ENCODE measurements at places on chromosomes 5 and 9.

DNA sequence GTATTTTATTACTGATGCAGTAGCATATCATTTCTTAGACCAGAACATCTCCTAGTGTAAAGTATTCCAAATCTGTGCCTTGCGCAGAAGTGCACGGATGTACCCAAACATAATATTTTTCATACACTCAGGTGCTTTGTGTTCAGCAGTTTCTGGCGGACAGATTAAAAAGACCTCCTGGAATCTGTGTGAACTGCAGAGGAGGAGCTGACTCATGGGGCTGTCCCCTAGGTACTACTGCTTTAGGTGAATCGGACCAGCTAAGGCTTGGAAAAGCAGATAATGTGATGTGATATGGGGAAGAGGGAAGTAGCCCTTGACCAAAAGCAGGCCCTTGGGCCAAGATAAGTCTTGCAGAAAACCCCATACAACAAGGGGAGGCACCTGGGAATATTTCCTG, 310.1 kb downstream of the PLK2 start:
- no peak for DNase-seq

DNA sequence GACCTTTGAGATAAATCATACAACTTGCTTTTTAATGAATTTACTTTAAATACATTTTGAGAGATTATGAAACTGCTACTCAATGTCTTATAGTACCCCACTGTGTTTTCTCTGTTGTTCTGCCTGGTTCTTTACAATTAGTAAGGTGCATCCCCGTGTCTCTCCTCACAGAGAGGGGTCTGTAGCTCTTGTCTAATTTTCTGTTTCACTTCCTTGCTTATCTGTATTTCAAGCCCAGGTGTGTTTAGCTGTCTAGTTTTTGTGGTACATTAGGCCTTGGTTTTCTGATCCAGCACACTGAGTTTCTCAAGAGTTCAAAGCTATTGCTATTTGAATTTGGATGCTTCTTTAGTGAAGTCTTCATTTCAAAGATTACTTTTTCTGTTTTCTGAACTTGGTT, 105.1 kb downstream of the MAST4 start:
- DNase-seq, result no peak

DNA sequence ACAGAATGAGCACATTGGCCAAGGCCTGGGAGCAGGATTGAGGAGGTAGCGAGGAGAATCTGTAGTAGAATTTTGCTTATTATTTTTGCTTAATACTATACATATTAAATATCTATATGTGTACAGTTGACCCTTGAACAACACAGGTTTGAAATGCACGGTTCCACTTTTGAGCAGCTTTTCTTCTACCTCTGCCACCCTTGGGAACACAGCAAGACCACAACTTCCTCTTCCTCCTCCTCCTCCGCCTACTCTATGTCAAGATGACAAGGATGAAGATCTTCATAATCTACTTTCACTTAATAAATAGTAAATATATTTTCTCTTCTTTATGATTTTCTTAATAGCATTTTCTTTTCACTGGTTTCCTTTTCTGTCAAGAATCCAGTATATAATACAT, 541.4 kb downstream of the KCTD16 start:
- DNase-seq, result no peak

- DNase-seq, result no peak
These were observed 14.1 kb upstream of the MAP1B start for GRCh38 chr5:72093217-72093616.

DNA sequence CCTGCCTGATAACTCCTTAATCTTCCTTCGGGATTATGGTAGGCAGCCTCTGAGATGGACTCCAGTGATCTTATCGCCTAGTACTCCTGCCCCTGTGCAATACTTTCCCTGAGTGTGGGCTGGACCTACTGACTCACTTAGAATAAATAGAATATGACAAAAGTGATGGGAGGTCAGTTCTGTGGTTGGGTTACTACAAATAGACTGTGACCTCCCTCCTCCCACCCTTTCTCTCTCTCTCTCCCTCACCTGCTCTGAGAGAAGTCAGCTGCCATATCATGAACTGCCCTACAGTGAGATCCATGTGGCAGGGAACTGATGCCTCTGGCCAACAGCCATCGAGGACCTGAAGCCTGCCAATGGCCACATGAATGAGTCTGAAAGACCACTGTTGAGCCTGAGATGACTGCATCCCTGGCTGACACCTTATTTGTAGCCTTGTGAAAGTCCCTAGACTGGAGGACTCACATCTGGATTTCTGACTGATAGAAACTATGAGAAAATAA, 31.7 kb downstream of the NRG2 start:
- no peak for DNase-seq

GRCh38 chr9:108296056-108296455, 559.7 kb downstream of the ACTL7B start:
- no peak for DNase-seq

GRCh38 chr5:137207023-137207760, 291.9 kb downstream of the SPOCK1 start:
- no peak for DNase-seq

- no peak for DNase-seq
These were observed 789 bp downstream of the SEMA6A start for GRCh38 chr5:116573702-116574366.

GRCh38 chr5:95734187-95734586, 3.1 kb downstream of the RHOBTB3 start:
- DNase-seq, result no peak

DNA sequence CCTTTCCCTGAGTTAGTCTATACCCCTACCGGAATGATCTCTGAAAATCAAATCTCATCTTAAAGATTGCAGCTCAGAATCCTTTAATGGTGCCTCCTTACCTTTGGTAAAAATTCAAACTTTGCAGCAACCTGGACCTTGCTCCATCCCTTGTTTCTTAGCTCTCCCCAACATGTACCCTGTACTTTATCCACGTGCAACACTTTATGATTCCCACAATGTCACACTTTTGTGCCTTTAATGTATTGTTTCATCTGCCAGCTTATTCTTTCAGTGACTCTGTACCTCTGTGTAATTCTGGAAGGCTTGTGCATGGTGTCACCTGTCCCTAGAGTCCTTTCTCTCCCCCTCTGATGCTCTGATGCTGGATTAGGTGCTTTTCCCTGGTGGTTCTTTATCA, 9.5 kb downstream of the ACO1 start:
- no peak for DNase-seq

- no peak for DNase-seq
These were observed 517.3 kb upstream of the RORB start for GRCh38 chr9:73979894-73980264.

GRCh38 chr5:2482778-2483177, 268.7 kb downstream of the IRX2 start:
- DNase-seq, result no peak

GRCh38 chr5:87195616-87196015, 72.1 kb upstream of the RASA1 start:
- no peak for DNase-seq

GRCh38 chr5:72788866-72789505, 27.5 kb upstream of the TNPO1 start:
- DNase-seq, result no peak

GRCh38 chr9:76798527-76798926, 34.3 kb downstream of the PCA3 start:
- DNase-seq, result no peak

GRCh38 chr5:10635867-10636350, 72.0 kb downstream of the ANKRD33B start:
- DNase-seq, result no peak

GRCh38 chr5:88833371-88834130, 49.4 kb downstream of the MEF2C start:
- DNase-seq, result no peak

DNA sequence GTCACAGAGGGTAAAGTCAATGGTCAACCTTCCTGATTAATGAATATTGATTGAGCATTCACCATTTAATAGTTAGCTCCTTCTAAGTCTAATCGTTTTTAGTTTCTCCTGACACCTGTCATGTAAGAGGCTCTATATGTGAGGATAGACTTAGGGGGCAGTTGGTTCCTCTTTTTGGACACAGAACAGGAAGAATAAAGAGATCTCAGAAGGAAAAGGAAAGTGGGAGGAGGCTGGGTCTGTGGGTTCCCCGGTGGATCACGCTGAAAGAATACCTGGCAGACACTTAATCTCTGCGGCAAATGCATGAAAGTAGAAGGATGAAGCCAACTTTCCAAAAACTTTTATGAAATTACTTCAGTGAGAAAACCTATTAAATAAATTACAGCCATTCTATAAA, 98.4 kb downstream of the PDE4D start:
- DNase-seq, result no peak

DNA sequence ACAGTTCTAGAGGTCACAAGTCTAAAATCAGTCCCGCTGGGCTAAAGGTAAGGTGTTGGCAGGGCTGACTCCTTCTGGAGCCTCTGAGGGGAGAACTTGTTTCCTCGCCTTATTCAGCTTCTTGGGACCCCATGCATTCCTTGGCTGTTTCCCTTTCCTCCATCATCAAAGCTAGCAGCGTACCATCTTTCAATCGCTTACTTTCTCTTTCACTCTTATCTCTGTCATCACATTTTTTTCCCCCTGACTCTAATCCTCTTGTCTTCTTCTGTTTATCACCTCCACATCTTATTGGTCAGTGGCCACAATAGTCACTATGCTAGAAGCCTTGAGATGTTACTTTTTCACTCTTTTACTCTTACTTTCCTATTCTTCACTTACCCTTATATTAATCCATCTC, 72.5 kb upstream of the SPEF2 start:
- no peak for DNase-seq

DNA sequence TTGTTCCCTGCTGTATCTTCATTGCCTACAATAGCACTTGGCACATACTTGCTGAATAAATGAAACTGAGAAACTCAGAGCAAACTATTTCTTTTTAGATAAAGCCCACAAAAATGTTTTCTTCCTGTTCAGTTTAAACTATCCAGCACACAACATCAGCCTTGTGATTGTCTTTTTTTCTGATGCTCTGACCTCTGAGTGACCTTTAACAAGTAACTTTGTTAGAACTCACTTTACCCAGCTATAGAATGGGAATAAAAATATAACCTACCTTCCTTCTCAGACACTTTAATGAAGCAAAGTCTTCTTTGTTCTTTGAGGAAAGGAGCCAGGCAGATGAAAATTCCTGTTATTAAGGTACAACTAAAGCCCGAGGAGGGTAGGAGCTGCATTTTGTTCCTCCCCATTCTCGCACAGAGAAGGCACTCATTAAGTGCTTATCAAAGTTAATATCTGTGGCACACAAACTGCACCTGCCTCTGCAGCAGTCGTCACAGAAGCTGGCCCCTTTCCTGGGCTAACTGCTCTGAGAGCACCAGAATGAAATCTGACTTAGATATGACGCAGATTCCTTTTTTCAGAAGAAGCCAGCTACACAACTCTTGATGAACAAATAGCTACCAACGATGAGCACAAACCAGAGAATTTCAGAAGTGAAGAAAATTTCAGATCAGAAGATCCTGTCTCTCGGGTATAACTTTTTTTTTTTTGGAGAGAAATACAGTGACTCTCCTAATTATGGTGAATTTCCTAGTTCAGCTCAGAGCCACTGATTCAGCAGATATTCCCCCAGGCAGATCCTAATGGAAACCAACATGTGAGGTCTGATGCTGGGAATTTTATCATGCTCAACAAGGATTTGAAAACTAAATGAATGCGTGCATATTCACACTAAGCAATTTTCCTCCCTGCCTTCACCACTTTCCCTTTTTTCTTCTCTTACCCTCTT, 31.0 kb upstream of the NR3C1 start:
- DNase-seq, result no peak

DNA sequence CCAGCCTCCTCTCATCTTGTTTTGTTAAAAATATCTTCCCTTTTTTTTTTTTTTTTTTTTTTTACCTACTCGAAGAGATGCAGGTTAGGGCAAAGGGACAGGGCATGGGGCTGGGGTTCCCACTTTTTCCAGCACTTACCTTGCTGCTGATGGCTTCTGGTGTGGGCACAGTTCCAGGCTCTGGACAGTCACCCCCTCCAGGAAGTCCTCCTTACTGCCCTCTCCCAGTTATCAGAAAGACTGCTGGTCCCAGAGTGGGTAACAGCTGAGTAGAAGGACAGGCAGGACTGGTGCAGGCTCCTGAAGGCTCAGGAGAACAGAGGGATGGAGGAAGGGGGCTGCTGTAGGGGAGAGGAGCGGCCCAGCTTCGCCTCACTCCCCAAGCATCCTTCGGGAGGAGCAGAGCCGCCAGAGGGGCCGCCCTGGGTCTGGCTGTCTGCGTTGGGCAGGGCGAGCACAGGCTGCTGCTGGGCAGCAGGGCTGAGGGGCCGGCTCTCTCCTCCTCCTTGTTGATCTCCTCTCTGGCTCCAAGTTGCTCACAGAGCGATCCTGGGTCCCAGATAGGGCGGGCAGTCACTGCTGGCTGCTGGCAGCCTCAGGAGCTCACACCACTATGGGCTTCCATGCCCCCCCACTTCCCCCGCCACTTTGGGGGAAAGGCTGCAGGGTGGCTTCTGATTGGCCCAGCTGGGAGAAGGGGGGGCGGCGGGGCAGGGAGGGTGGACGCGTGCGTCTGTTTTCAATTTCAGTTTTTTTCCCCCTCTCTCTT, at the start of gene PDGFRB:
TSS of gene PDGFRB (minus strand) at position 588 of the 769 bp plus-strand sequence. CDS start 18,798 bp downstream, outside the sequence.
- no peak for DNase-seq

DNA sequence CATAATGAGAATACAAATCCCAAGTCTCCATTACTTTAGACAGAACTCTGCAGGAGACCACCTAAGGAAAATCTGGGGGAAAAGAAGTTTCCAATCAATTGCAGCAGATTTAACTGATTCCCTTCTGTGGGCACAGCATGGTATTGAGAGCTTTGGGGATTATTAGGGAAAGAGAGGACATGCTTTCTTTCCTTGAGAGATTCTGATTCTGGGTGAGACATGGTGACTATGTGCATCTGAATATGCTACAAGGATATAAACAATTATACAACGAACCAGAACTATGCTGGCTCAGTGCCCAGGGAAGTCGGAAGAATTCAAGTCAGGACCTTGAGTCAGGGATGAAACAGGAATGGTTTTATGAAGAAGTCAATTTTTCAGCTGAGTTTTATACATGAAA, 183.7 kb downstream of the PDE4D start:
- DNase-seq, result no peak

GRCh38 chr9:112059145-112059965, 115.7 kb downstream of the SUSD1 start:
- no peak for DNase-seq

- DNase-seq, result no peak
These were observed 34.8 kb downstream of the TMEM252 start for GRCh38 chr9:68505681-68506409.
